ENCODE measurements at places on chromosomes 5 and 9.

GRCh38 chr9:35749515-35750255 is 598 bp downstream of the RGP1 start:
- no peak for DNase-seq

- no peak for DNase-seq
Measured at GRCh38 chr5:163330723-163331668, 106.4 kb upstream of the CCNG1 start.

GRCh38 chr9:121026768-121027167 is 23.3 kb downstream of the C5 start:
- DNase-seq, result no peak

- no peak for DNase-seq
Measured at GRCh38 chr5:153367466-153367865, 123.0 kb upstream of the GRIA1 start.

DNA sequence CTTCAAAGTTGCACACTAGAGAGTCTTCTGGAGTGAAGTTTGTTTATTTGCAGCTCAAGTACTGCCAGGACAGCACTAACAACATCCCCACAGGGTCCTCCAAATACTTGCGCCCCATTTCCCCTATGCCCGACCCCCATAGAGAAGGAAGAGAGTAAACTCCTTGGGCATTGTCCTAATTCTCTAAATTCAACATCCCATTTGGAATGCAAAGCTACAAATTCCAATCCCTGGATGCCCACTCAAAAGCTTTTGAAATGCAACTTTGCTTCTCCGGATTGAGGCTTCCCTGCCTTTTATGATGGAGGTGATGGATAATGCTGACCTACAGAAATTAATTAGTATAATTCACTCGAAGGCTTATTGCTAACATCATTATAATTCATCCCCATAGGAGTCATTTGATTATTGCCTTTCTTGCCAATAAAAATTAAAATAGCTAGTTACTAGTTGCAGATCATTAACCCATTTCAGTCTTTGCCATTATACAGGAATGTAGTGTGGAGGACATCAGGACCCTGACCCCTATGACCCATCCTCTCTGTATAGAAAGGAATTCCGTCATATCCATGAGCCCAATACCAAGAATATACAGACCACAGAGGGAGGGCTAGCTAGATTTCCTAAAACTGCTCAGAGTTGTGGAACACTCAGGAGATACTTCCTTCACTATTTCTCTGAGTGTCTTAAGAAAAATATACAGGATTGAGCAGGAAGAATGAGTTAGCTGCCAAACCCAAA is 277.6 kb downstream of the ZNF608 start:
- no peak for DNase-seq

GRCh38 chr5:37838152-37838932 is 1.5 kb downstream of the GDNF start:
- no peak for DNase-seq

DNA sequence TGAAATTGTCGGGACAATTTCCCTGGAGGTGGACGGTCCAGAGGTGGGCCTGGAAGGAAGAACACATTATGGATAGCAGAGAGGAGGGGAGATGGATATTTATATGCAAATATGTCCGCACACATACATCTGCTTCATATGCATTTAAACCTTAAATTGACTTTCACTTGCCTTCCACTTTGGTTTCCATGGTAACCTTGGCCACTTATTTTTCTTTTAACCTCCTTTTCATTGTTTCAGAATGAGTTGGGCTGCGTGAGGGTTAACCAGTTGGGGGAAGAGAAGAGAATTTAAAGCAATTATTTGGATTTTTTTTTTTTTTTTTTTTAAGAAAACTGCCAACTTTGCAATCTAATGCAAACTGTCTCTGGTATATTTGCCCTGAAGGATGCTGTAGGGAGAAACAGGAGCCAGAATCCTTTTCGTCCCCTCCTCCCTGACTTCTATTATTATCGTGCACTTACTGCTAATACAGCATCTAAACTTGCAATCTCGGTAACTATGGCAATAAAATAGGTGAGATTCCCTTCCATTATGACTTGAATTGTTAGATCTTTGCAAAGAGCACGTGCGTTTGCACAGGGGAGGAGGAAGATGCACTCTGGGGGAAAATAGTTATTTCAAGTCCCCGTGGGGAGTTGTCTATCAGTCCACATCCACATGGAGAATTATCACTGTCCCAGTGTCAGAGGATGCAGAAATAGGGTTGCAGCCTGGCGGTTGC is 35.6 kb downstream of the TLR4 start:
- DNase-seq, result no peak

GRCh38 chr9:124442379-124442778 is 7.9 kb upstream of the ADGRD2 start:
- DNase-seq, result no peak

DNA sequence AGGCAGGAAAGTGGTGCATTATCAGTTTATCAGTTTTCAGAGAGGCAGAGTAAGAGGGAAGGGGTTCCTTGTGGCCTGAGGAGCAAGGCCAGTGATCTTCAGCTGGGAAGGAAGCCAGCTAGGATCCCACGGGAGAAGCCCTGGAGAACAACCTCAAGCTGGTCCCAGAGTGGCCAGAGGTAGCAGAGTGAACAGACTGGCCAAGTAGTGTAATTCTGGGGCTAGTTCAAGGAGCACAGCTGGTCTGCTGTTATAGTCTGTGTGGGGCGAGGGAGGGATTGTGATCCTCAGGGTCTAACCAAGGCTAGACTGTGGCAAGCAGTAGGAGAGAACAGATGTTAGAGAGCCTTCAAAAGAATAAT is 164.6 kb downstream of the CARTPT start:
- DNase-seq, result no peak

DNA sequence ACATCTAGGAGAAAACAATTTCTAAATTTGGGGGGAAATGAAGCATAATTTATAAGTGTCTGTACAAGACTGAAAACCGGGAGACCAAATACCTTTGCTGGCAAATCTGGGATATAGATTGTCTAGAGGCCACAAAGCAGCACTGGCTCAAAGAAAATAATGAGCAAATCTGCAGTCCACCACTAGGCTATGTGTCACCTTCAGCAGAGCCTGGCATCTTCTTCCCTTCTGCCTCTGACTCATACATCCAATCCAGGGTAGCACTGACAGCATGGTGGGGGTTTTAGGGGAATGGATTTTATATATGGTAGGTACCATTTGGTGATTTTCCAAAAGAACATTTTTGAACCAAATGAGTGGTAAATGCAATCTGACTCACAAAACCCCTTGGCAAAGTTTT is 12.8 kb downstream of the FAM81B start:
- no peak for DNase-seq

GRCh38 chr5:121963392-121963791 is 1.6 kb downstream of the SRFBP1 start:
- no peak for DNase-seq

GRCh38 chr5:102421647-102422046 is 77.2 kb downstream of the SLCO6A1 start:
- DNase-seq, result no peak

DNA sequence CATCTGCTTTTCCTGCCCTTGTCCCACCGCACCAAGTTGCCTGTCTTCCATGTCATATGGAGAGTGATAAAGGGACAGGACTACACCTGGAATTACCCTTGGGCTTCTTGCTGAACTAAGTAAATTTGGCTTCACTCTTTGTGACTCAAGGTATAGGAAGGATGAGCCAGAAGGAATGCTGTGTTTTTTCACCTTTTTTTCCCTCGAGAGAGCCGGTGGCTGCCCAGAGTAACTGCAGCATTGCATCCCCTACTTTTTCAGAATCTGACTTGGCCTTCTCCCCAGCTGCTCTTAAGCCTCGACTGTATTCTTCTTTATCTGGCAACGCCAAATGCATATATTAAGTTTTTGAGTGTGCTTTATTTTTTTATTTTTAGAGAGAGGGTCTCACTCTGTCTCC is 38.4 kb downstream of the RCL1 start:
- no peak for DNase-seq

DNA sequence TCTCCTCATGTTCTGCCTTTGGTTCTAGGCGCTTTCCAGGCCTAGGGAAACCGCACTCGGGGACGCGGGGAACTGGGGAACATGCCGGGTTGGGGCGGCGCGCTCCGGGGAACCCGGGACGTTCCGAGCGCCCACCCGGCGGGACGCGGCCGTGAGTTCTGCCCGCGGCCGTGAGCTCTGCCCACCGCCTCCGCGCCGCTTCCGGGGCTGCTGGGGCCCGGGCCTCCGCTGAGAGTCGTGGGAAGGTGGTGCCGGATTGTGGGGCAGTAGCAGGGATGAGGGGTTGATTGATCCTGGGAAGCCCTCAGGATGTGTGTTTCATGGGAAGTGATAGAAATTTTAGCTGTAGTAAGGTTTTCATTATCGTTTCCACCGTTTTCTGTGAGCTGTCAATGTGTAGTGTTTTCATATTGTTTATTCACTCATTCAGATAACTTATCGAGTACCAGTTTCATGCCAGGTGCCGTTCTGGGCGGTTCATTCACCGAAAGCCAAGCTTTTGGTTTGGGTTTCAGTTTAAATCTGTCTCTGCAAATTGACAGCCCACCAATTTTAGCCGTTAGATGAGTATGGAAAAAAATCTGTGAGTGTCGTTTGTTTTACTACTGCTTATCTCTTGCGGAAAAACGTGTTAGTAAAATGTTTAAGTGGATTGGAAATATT is 657 bp downstream of the MTRR start:
- no peak for DNase-seq

GRCh38 chr5:150211156-150212030 is 21.5 kb downstream of the SLC6A7 start:
- no peak for DNase-seq

- no peak for DNase-seq
Measured at GRCh38 chr9:96883922-96884321, 29.6 kb upstream of the ZNF782 start.

DNA sequence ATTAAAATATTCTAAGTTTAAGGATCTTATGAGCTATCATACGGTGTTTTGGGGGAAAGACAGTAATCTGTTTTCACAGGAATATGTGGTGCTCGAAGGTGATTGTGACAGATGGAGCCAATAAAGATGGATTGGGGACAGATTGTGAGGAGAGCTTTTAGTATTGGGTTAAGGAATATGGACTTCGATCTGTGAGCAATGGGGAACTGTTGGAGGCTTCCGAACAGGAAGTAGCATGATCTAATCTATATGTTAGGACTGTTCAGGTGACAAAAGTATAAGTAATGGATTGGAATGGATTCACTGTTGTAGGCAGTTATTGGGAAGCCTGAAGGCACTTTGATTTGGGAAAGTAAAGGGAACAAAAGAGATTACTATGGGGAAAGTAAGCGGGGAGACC is 7.4 kb upstream of the ELL2 start:
- no peak for DNase-seq

DNA sequence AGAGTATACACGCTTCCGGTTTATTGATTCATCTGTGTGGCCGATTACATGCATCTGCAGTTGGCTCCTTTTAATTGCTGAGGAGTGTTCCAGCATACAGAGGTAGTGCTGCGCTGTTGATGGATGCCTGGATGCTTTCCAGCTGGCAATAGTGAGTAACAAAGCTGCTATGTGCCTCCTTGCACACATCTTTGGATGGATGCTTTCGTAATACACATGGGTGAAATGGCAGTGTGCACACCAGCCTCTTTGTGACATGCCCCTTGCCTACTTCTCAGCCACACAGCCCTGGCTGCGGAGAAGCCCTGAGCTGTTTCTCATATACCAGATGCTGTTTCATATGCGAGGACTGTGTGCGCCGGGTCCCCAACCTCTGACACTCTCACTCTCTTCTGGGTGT is 151.0 kb downstream of the GADD45G start:
- no peak for DNase-seq

GRCh38 chr5:82287625-82288024 is 9.5 kb upstream of the RPS23 start:
- DNase-seq, result no peak

DNA sequence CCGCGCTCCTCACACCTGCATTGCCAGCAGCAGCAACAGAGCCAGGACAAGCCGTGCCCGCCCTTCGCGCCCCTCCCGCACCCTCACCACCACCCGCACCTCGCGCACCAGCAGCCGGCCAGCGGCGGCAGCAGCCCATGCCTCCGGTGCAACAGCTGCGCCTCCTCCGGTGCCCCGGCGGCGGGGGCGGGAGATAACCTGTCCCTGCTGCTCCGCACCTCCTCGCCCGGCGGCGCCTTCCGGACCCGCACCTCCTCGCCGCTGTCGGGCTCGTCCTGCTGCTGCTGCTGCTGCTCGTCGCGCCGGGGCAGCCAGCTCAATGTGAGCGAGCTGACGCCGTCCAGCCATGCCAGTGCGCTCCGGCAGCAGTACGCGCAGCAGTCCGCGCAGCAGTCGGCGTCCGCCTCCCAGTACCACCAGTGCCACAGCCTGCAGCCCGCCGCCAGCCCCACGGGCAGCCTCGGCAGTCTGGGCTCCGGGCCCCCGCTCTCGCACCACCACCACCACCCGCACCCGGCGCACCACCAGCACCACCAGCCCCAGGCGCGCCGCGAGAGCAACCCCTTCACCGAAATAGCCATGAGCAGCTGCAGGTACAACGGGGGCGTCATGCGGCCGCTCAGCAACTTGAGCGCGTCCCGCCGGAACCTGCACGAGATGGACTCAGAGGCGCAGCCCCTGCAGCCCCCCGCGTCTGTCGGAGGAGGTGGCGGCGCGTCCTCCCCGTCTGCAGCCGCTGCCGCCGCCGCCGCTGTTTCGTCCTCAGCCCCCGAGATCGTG is 517 bp downstream of the KCNN2 start:
- no peak for DNase-seq

DNA sequence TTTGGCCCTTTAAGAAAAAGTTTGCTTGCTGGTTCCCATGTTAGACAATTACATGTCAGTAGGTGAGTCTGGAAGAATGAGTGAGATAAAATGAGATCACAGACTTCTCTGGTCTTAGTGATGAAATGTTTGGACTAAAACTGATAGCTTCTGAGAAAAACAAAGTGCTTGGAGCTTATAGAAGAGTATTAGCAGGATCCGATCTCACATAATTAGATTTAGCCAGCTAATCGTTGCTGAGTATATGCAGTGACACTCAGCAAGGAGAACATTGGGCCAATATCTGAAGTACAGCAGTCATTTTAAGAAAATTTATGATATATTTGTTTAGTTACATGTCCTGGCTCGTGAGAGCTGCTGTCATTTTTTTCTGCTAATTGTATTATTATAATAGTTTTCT is 135.8 kb downstream of the SNCAIP start:
- DNase-seq, result no peak

- DNase-seq, result no peak
Measured at GRCh38 chr9:82153032-82153431, 164.5 kb downstream of the SPATA31D1 start.

GRCh38 chr5:121018004-121018403 is 553.9 kb downstream of the PRR16 start:
- DNase-seq, result no peak

- DNase-seq, result no peak
Measured at GRCh38 chr5:80054682-80055081, 19.5 kb downstream of the THBS4 start.

DNA sequence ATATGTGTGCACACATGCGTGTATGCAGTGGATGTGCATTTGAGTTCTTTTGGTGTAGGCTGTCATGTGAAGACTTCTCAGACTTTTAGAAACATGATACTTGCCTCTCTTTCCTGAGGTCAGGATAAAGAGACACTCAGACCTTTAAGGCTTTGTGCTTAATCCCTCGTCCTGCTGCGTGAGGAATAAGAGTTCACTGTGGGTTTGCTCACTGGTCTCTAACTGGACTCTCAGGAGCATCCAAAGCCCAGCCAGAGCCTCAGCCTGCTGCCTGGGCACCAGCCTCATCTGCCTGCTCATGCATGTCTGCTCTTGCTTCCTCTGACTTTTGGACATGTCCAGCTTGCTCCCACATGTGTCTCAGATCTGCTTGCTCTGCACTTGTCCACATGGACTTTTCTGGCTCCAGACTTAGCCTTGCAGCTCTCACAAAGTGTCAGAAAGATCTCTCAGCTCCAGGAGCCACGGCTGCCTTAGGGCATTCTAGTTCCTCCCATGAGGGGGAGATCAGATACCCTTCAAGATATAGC is 65.1 kb upstream of the ZNF366 start:
- DNase-seq, result no peak

GRCh38 chr5:16577677-16578076 is 39.1 kb downstream of the RETREG1 start:
- no peak for DNase-seq

All from immature natural killer cell (primary cell).